ENCODE measurements at places on chromosomes 16 and 17.

DNA sequence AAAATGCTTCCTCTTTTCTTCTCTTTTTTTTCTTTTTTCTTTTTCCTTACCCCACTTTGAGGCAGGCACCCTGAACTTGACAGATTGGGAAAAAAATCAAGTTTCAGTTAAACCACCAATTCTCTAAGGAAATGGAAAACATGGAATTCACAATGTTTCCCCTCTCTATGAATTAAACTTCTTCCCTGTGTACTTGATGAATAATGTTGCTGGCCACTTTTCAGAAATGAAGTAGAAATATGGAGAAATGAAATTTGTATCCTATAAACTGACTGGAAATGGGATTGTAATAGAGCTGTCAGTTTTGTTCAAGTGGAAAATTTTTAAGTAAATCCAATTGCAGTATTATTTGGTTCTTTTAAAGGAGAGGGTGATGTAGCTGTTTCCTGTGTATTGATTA is 129.8 kb downstream of the CLEC16A start:
- no peaks in the 10 kb centered on the region for H3K27me3 ChIP-seq
- no peaks in the 10 kb centered on the region for H3K36me3 ChIP-seq
- H3K4me3 ChIP-seq, result no peak overlapping the region

GRCh38 chr17:66165537-66166123 is 26.3 kb downstream of the CEP112 start:
- H3K4me3 ChIP-seq, result no peak overlapping the region
- no peaks in the 10 kb centered on the region for H3K27me3 ChIP-seq
- peak; percentile 53 for DNase-seq
- H3K36me3 ChIP-seq, result no peaks in the 10 kb centered on the region
- H3K27ac ChIP-seq, result no peak overlapping the region

GRCh38 chr17:35460354-35460851 is 11.8 kb upstream of the SLFN13 start:
- H3K4me3 ChIP-seq, result no peak overlapping the region
- peak overlapping the region; percentile 12 for H3K27ac ChIP-seq
- no peaks in the 10 kb centered on the region for H3K36me3 ChIP-seq
- peak; percentile 77 for DNase-seq

DNA sequence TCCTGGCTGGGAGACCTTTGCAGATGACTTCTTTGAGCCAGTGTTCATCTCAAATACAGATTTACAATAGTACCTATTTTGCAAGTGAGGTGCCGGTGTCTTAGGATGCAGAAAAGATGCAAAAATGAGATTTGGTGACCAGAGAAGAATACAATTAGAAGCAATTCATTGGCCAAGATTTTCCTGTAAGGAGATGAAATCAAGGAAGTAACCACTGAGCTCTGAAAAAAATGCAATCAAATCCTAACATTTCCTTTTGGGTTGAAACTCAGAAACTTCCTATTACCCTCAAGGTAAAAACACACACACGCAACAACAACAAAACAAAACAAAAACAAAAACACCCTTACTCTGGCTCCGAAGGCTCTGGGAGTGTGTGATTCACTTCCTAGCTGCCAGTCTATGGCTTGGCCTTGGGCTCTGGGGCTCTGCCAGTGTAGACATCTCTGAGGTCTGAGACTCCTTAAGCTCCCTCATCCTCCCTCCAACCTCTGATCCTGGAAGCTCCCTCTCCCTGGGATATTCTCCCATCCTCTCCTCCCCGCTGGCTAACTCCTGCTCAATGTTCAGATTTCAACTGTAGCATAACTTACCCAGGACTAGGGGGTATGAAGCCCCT is 16.8 kb upstream of the MT4 start:
- no peaks in the 10 kb centered on the region for H3K4me1 ChIP-seq
- no peak overlapping the region for H3K4me3 ChIP-seq
- no peaks in the 10 kb centered on the region for H3K27me3 ChIP-seq
- H3K36me3 ChIP-seq, result no peaks in the 10 kb centered on the region

Data from small intestine (tissue), 16 donors.